IPS DF 6.9 (cell line): ENCODE measurements at places on chromosomes 1 and 21.

DNA sequence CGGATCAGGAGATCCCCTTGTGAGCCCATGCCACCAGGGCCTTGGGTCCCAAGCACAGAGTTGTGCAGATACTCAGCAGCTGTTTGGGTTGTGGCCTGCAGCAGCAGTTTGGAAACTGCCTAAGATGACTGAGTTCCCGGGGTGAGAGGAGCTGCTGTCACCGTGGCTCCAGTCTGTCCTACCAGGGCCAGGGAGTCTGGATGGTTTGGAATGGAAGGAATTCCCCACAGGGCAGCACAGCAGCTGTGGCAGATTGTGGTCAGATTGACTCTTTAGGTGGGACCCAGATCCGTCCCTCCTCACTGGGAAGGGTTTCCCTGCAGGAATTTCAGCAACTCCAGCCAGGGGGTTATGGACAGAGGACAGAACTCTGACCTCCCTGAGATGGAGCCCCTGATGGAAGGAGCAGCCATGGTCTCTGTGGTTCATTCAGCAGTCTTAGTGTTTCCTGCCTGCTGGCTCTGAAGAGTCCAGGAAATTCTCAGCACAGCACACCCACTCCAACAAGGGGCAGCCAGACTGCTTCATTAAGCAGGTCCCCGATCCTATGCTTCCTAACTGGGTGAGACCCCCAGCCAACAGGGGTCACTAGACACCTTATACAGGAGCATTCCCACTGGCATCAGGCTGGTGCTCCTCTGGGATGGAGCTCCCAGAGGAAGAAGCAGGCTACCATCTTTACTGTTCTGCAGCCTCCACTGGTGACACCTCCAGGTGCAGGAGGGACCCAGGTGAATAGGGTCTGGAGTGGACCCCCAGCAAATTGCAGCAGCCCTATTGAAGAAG is 51.5 kb upstream of the TNFSF4 start:
- DNase-seq = no peak

DNA sequence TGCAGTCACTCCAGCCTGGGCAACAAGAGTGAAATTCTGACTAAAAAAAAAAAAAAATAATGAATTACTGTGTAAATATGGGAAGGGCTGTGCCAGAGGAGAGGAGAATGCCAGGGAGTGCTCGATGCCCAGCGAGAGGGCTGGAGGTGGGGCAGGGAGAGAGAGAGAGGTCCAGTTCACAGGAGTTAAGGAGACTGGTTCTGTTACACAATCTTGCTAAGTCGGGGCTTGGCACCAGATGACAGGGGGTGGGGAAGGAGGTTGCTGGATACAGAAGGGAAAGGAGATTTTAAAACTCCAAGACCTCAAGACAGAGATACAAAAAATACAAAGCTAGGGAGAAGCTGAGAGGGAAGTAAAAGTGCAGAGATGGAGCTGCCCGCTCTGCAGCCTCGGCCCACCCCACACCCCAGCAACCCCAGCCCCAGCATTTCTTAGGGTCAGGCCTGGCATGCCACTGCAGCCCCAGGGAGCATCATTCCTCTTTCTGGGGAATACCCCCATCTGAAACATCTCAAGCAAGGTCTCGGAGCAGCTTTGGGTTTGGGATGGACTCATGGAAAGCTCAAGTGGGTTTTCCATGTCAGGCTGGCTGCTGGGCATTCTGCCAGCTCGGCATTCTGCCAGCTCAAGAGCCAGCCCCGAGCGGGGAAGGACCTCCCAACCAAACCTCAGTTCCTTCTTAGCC is 991 bp downstream of the SELENBP1 start:
- no peak for DNase-seq

DNA sequence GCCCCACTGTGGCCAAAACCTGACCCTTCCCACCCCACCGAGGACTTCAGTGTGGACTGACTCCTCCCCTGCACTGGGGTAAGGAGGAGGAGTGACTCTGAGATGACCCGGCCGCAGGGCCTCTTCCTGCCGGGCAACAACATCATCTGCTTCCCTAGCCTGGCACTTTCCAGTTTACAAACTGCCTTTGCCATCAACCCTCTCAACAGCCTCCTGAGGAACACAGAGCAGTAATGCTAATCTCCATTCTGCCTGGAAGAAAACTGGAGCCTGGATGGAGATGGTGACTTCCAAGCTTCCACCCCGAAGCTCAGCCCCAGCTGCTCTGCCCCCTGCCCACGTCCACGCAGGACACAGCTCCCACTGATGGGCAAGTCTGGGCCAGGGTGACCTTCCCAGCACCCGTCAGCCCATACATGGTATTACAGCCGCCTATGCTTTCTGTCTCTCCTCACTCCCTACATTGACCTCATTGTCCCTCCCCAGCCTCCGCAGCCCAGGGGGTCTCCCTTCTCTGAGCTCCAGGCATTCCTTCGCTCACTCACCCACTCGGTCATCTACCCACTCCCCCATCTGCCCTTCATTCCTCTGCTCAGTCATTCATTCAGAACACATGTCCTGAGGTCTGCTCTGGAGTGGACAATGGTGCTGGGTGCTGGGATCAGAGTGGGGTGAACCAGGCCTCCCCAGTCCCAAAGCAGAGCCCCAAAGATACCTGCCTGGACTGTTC is 34.2 kb downstream of the RAP1GAP start:
- no peak for DNase-seq

DNA sequence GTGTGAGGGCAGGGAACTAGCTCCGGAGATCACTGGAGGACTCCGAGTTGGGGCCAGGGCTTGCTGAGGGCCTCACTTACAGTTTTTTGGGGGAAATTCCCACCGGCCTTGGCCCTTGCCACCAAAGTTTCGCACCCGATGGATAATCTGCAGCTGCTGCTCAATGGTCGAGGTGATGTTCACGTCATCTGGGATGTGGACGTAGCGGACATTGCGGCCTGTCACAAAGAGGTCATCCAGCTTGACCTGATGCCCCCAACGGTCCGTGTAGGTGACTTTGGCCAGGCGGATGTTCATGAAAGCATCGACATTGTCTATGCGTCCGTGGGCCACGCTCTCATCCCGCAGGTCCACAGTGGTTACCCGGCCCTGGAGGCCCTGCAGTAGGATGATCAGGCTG is 4.0 kb downstream of the LSM10 start:
- DNase-seq = no peak

DNA sequence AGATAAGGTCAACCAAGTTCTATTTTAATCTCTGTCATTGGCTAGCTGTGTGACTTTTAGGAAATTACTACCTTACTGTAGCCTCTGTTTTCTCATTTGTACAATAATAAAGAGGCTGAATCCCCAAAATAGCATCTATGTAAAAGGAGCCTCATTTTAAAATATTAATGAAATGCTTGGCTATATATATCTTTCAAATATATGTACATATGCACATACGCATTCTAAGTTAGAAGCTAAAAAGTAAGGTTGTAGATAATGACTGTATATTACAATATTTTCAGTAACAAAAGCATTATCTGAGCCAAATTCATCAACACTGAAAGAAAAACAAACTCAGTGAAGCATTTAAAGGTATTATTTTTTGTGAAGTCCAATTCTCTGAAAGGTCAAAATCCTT is 44.6 kb downstream of the TYW3 start:
- DNase-seq = no peak

- DNase-seq = no peak
Observed at GRCh38 chr1:1305300-1306069, 2.2 kb downstream of the ACAP3 start.

DNA sequence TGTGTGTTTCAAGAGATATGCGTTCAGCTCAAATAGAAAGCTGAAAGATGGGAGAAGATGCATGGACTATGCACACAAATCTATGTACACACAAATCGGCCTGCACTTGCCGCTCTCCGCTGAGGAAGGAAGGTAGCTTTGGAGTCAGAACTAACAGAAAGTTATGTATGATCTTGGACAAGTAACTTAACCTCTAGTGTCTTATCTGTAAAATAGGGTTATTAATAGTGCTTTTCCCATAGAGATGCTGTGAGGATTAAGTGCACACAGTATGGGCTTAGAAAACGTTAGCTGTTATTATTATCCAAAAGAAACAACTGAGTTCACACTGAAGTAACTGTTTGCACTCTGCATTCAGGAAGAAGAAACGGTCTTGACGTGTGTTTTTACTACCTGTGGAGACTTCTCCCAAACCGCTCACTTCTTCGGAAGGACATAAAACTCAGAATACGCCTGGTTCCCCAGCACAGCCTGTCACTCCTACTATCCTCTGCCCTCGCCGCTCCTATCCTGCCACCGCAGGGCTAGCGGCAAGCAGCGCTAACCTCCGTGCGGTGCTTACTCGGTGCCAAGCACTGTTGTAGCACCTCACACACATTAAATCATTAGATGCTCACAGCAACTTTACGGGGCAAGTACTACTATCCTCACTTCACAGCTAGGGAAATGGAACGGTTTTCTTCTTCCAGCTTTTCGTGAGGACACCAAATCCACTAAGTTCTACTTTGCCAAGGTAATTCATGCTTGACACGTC is 1.3 kb downstream of the TGFBR3 start:
- DNase-seq = no peak

GRCh38 chr1:1122981-1123480 is 7.1 kb upstream of the C1orf159 start:
- no peak for DNase-seq

DNA sequence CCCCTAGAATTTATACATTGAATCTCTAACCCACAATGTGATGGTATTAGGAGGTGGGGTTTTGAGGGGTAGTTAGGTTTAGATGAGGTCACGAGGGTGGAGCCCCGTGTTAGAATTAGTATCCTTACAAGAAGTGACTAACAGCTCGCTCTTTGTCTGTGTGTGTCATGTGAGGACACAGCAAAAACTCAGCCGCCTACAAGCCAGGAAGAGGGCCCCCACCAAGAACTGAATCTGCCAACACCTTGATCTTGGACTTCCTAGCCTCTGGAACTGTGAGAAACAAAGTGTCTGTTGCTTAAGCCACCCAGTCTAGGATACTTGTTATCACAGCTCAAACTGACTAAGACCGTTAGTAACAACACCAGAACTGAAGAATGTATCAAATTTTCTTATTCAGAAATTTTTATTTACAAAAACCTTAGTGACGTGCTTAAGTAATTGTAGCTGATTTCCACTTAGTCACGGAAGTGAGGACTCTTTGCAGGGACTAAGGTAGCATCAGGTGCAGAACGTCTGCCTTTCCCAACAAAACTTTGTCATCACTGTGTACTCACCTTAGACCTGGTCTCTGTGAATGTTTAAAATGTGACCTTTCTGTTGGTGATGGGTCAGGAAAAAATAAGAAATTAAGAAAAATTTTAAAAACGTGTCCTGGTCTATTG is 24.5 kb upstream of the LRRC8C start:
- DNase-seq = no peak

- no peak for DNase-seq
Observed at GRCh38 chr1:47449822-47450552, 12.1 kb downstream of the FOXD2 start.

DNA sequence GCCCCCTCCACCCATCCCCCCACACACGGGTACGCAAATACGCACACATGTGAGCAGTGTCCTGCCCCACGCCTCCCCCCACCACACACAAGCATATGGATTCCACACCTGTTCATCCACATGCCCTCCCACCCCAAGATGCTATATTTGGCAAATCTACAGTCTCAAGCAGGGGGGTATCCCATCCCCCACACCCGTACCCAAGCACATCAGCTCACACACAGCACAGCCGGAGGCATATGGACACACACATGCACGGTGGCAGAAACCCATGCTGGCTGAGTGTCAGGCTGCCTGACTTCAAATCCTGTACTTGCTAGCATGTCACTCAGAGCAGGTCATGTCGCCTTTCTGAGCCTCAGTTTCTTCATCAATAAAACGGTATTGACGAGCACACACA is 10.6 kb downstream of the COL16A1 start:
- DNase-seq = no peak

DNA sequence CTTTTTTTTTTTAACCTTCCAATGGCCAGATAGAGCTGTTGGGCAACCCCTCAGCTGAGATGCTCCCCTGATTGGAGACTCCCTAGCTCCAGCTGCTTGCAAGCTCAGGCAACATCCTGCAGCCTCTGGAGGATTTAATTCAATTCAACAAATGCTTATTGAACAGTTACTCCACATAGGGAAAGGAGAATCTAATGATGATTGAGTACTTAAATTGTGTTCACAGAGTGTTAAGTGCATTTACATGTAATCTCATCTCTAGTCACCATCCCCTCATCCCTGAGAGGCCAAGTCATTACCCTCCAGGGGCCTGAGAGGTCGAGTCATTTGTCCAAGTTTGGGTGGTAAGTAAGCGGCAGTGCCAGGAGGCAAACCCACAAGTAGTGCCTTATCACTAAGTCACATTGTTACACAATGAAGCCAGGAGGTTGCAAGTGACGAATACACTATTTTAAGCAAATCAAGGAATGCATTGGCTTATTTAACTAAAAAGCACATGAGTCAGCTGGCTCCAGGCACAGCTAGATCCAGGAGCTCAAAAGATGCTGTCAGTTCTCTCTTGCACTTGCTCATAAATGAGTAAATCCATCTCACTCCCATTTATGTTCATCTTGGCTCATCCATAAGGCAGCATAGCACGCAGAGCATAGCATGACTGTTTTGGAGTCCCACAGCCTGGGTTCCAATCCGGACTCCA is 64.3 kb downstream of the OPTC start:
- no peak for DNase-seq

DNA sequence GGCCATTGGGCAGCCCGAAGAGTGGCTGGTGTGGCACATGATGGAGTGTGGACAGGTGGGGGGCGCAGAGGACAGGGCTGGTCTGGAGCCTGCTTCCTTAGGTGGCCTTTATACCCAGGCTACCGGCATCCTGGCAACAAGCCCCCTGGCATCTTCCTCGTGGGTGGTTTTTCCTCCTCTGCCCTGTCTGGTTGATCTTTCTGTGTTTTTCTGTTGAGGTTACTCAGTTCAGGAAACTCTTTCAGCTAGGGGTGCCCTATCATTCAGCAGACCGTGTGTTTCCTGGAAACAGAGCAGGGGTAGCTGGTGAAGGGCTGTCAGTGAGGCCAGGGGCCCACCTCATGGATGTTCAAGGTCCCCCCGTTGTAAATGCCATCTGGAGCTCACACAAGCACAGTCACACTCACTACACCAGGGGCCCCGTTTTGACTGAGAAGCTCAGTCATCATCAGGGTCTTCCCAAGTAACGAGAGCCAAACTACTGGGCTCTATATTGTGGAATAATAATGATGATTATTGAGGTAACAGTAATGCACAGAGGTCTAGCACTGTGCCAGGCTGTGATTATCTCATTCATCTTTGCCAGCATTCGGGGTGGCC is at the start of gene KRTAP12-4:
Gene KRTAP12-4, minus strand, starts transcription at position 84 of the 600 bp plus-strand sequence. Its CDS starts 45 bp downstream, at position 39.
- DNase-seq = no peak

GRCh38 chr21:41926807-41927171 is 27.0 kb downstream of the C2CD2 start:
- no peak for DNase-seq

- no peak for DNase-seq
Observed at GRCh38 chr1:26346274-26347033, 7.5 kb downstream of the CRYBG2 start.

GRCh38 chr21:36330904-36331303 is 10.9 kb downstream of the MORC3 start:
- no peak for DNase-seq

GRCh38 chr1:168373869-168374268 is 93.2 kb downstream of the TBX19 start:
- no peak for DNase-seq

DNA sequence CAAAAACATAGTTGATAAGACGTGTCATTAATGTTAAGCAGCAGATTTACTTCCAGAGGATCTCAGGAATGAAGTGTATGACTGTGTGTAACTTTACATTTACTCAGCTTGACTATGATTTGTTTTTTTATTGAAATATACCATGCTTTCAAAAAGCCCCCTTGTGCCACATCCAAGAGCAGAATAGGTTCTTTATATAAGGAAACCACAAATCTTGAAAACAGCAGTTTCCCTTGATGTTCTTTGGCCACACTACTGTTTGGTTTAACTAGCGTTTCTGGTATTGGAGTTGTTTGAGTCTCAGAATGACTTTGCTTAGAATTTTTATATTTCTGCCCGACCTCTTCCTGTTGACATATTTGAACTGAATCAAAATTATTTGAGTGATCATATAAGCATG is 25.0 kb downstream of the LRRC8C start:
- DNase-seq = no peak
